ENCODE measurements at places on chromosomes 7 and 10.

DNA sequence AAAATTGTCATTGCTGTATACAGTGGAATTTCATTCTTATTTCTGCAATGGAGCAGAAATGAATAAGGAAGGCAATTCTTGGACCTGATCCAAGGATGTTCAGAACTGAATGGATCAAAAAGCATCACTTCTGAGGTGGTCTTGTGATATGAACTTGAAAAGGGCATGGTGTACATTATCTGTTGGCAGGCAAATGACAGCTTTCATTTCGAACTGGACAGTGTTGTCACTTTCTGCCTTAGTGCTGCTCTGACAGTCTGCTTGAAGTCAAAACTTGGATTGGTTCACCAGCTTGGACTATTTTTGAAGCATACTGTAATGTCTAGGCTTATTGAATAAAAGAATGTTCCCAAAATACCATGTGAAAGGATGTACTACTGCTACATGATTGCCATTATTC lies 52.0 kb downstream of the VCL start:
- DNase-seq: no peak

GRCh38 chr10:92695679-92696605 lies 6.2 kb downstream of the HHEX start:
- no peak for DNase-seq

DNA sequence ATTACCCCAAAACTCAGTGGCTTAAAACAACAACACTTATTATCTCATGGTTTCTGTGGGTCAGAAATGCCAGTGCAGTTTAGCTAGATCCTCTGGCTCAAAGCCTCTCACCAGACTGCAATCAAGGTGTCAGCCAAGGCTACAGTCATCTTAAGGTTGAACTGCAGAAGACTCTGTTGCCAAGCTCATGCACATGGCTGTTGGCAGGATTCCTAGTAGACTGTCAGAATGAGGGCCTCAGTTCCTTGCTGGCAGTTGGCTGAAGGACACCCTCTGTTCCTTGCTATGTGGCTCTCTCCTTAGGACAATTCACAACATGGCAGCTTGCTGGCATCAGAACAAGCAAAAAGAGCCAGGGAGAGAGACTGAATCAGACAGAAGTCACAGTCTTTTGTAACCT lies 34.7 kb downstream of the TOMM7 start:
- DNase-seq: no peak

DNA sequence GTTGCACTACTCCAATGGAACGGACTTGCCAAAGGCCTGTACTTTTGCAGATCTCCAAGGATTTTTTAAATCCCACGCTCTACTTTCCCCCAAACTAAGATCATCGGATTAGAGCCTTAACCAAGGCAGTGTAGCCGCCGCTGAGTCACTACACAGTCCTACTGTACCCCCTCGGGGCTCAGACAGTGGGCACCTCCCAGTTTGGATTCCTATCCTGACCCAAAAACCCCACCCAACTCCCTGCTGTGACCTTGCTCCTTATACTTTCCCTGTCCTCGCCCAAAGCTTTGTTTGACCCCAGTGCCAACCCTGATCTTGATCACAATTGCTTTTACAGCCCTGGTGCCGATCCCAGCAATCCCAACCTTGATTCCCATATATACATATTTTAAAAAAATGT lies 17.5 kb upstream of the PLAU start:
- DNase-seq: no peak

DNA sequence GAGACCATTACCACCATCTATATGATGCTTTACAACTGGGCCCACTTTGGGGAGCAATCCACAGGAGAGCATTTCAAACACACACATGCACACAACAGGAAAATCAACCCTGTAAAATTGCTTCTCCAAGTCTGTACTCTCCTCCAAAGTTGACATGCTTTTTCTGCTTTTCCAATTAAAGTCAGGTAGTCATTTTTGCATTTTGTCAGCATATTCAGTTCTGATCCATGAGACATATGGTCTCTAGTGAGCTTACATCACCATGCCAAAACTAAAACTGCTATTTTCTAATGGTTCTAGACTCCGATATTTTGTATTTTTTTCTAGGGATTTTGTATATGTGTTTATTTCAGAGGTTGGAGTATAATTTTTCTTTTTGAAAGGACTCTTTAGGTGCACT lies 373.5 kb upstream of the LRRTM3 start:
- DNase-seq: no peak

DNA sequence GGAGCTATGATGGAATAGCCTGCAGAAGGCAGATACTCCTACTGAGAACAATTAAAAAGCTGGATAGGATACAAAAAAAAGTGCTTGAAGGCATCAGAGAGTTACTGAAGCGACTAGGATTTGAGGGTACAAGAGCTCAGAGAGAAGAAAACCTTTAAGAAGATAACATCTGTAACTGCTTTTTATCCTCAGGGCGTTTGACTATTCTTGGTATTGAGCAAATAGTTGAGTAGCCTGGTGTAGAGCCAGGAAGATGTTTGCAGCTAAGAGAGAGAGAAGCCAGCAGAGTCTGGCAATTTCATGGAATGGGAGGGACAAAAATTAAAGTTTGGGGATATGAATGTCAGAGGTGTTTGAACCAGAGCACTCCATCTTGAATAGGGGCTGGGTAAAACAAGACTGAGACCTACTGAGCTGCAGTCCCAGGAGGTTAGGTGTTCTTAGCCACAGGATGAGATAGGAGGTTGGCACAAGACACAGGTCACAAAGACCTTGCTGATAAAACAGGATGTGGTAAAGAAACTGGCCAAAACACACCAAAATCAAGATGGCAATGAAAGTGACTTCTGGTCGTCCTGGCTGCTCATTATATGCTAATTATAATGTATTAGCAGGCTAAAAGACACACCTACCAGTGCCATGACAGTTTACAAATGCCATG lies 428.8 kb downstream of the SH2D4B start:
- DNase-seq: no peak

GRCh38 chr10:125005312-125006187 lies 63.6 kb downstream of the ZRANB1 start:
- no peak for DNase-seq

DNA sequence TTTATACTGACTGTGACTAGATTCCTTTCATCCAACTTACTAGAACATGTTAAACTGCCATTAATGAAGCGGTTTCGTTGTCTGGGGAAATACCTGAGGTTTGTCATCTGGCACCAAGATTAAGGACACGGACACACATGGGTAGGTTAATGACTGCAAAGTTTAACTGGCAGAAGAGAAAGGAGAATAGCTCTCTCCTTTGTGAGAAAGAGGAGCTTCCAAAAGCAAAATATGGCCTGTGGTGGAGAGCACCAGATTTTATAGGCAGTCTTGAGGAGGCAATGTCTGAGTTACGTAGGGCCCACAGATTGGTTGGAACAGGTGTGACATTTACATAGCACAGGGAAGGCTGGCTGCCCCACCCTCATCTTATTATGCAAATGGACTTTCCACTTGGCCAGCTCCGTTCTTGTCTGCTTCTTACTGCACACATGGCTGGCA lies 1193.0 kb upstream of the CELF2 start:
- no peak for DNase-seq

- no peak for DNase-seq
Measured at GRCh38 chr10:28564905-28565304, 32.0 kb downstream of the WAC start.

- DNase-seq: no peak
Measured at GRCh38 chr10:100024748-100025147, 15.0 kb upstream of the DNMBP start.

DNA sequence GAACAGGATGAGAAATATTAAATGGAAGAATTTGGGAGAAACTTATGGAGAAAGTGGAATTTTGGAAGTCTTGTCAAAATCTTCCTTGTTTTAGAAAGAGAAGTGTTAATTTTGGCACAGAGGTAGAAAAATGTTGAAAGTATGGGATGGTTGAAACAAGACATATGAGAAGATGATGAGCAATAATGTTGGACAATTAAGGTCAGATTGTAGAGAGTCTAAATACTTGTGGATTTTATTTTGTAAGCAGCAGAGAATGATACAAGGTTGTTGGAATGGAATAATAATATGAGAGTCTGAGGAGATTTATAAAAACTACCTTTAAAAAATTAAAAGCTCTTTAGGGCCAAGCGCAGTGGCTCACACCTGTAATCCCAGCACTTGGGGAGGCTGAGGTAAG lies 34.6 kb downstream of the PHTF2 start:
- no peak for DNase-seq

- DNase-seq: no peak
Measured at GRCh38 chr10:31118556-31118955, 86.9 kb upstream of the ZNF438 start.

DNA sequence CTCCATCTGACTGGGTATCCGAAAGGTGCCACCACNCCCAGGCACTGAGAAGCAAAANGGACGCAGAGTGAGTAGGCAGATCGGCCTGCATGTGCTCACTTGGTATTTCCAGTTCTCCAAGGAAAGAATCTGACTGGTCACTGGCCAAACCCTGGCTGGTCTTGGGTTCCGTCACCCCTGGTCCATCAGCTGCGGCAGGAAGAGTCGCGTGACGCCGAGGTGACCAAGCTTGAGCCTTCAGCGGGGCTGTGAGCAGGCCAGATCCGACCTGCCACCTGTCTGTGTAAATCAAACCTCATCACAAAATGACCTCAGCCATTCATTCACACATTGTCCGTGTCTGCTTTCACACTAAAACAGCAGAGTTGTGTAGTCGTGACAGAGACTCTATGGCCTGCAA lies 28.8 kb upstream of the CHST15 start:
- DNase-seq: no peak

DNA sequence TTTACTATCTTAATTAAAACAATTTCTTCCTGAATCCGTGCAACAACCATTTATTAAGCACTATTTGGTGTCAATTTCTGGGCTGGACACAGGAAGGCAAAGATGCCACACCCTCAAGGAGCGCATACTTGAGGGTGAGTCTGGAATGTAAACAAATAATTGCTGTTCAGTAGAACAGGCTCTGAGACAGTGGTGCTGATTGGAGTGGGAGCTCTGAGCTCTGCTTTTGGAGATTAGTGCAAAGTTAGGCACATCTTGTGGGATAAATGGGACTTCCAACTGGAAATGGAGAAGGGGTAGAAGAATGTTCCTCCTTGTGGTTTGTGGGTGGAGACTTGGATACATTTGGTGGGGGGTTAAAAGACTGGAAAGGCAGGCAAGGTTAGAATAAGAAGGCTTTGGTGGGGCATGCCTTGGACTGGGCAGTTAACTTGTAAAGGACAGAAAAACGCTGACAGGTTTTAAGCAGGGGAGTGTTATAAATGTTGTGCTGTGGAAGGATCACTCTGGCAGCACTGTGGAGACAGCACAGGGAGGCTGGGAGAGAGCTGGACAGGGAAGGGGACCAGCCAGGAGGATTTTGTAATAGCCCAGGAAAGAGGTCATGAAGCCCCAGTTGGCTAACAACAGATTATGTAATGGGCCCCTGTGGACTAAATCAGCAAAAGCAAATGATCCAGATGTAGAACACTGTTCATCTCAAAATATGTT lies 80.7 kb downstream of the ZNF365 start:
- peak; percentile 31 for DNase-seq

GRCh38 chr7:83872501-83872900 lies 223.6 kb upstream of the SEMA3E start:
- no peak for DNase-seq

- DNase-seq: peak; percentile 34
Measured at GRCh38 chr10:110919971-110920881, 822 bp downstream of the SHOC2 start.

DNA sequence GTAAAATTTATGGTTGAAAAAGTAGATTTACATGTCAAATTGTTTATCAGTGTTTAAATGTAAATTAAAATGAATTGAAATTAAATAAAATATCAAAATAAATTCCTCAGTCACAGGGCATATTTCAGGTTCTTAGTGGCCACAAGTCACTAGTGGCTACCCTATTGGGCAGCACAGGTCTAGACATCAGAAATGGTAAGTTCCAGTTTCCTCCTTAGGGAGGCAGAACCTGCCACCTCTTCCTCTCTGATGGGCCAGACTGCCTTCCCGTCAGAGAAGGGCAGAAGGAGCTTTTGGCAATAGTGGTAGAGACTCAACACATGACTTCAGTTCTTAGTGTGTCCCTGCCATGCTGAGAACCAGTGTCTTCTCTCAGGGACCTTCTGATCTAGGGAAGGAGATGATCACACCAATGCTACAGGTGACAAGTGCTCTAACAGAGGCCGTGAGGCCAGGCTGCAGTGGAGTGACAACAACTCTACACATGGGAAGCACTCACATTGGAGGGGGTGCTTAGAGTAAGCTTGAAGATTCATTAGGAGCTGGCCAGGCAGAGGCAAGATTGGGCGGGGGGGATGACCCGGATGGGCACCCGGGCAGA lies 14.4 kb upstream of the PCBD1 start:
- no peak for DNase-seq

- no peak for DNase-seq
Measured at GRCh38 chr10:118356628-118357027, 14.5 kb upstream of the FAM204A start.

DNA sequence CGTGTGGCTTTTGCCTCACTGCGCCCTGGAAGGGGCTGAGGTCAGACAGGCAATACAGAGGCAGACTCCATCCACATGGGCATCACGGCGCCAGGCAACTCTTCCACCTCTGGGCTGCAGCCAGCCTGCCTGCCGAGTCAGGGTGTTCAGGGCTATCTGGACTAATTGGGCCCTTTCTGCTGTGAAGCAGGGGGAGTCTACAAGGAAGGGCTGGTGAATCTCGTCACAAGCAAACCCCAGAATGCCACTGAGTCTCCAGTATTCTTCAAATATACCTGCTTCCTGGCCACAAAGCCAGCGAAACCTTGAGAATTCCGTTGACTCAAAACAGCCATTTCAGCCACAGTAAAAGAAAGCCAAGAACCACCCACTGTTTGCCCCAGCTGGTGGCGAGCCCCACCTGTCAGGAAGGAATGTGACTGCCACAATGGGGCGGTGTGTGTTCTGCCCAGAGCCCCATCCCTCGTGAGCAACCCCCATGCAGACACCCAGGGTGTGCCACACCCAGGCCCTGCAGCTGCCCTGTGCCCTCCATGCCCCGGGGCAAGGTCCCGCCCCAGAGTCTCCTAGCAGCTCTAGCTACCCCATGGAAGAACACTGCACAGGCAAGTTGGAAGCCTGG lies 117.3 kb downstream of the FAM53B start:
- DNase-seq: no peak

- no peak for DNase-seq
Measured at GRCh38 chr7:90596671-90597562, 796 bp downstream of the CDK14 start.

- DNase-seq: no peak
Measured at GRCh38 chr10:112131996-112132395, 51.6 kb downstream of the GPAM start.

- DNase-seq: no peak
Measured at GRCh38 chr7:137576481-137576880, 232.9 kb upstream of the PTN start.

DNA sequence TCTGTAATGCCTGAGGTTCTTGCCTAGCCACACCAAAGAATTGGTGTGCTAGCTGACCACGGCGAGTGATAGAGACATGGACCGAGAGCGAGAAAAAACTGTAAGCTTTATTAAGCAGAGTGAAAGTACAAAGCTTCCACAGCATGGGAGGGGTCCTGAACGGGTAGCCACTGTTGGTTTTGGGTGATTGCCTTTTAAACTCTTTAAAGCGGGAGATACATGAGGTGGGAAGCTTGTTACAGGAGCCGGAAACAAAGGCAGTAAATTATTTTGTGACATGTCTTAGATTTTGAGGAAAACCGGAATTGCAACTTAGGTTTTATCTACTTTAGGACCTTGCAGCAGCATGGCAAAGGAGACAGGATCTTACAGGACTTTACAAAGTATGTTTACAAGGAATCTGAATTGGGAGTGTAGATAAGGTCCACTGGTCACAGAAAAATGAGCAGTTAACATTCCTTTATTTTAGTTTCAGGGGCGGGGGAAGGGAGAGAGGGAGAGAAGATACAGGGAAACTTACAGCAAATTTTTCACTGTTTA lies 252.7 kb upstream of the MBL2 start:
- DNase-seq: no peak

GRCh38 chr10:102371295-102371694 lies 24.2 kb upstream of the NFKB2 start:
- DNase-seq: no peak
